ENCODE measurements at places on chromosomes 1 and 21.

DNA sequence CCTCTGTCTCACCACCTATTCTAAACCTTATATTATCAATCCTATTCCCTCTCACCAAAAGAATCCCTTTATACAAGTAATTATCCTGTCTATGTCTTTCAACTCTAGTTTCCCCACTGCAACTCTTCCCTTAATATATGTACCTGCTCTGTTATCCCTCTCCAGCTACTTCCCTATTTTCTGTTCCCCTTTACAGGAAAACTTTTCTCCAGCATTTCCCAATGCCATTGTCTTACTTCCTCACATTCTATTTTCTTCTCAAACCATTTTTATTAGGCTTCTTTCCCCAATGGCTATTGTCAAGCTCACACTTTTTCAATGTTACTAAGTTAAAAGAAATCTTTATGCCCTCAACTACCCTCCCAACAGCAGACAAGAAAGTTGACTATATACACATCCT lies 11.6 kb downstream of the DPYD start:
- DNase-seq = no peak

- no peak for DNase-seq
These were observed 23.4 kb upstream of the ARF1 start for GRCh38 chr1:228058949-228059633.

- DNase-seq = no peak
These were observed 509.8 kb upstream of the ADAMTS5 start for GRCh38 chr21:27476696-27477095.

GRCh38 chr1:170388489-170388888 lies 143.5 kb upstream of the GORAB start:
- DNase-seq = no peak

- DNase-seq = no peak
These were observed 24.8 kb upstream of the EYA3 start for GRCh38 chr1:28113242-28113572.

DNA sequence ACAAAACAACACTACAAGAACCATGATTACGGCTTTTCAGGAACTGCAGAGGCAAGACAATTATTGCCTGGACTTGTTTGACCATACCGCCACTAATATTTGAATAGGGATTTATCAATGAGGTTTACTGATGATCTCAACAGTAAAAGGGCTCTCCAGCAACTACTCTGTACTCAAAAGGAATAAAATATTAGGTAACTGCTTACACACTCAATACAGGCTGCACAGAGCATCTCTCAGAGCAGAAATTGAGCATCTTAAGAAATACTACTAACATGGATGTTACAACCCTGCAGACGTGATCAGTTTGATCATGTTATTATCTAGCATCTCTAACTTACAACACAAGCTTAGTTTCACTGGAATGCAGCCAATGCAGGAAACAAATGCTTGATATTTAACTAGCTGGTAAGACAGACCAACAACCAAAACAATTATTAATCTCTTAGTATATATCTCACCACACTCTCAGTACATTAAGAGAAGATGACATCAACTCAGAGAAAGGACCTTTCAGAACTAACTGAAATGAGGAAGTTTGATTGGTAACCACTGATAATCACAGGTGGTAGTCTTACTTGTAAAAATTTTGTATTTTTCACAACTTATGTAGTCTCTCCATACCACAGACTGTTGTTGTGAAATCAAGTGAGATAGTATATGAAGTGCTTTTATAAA lies 52.2 kb downstream of the PUM1 start:
- no peak for DNase-seq

- DNase-seq = no peak
These were observed 16.5 kb upstream of the TRAPPC10 start for GRCh38 chr21:43995521-43996105.

- DNase-seq = no peak
These were observed 870 bp downstream of the FBXO28 start for GRCh38 chr1:224114787-224115175.

- no peak for DNase-seq
These were observed 30.5 kb downstream of the ZBTB8OS start for GRCh38 chr1:32619701-32620485.

DNA sequence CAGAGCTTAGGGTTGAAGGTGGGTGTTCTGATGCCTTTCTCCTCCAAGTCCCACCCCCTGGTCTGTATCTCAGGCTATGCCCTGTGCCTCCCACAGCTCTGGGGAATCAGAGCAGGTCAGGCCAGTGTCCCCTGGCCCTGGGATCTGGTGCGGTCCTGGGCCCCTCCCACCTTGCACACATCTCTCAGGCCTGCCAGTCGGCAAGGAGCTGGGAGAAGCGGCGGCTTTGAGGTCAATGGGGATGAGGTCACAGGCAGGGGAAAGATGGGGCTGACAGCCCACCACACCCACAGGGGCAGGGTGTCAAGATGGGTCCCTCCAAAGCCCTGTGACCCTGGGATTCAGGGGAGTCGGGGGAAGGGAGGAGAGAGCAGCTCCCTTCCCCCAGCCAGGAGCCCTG lies 65.4 kb upstream of the CASZ1 start:
- no peak for DNase-seq

DNA sequence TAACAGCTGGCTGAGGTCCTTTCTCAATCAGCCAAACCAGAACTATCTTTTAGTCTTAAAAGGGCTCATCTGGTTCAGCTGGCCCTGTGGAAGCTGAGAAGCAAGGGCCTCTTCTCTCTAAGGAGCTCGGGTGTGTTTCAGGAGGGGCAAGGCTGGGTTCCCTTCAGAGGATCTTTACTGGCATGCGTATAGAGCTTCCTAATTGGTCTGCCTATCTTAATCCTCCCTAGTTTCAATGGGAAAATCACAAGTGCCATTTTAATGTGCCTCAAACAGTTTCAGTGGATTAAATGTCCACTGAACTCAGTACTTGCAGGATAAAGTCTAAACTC lies 81.5 kb upstream of the LBR start:
- no peak for DNase-seq

DNA sequence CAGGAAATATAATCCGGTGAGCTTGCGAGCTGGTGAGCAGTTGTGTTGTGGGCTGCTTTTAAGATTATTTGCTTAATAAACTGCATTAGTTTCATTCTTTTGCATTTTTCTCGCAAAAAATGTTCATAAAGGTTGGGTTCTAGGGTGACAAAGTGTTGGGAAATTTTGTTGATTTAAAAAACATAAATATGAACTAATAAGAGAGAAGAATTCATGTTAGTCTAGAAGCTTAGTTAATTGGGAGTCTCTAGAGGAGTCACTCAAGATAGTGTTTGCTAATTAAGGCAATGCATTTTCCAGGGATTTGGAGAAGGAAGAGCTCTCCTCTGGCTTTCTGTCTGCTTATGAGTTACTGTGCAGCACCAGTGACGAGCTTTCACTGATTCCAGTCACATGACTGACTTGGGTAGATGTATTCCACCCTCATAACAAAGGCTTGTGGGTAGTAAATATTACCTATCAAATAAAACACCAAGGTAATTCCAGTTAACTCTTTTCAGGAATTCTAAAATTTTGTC lies 417.0 kb downstream of the PTBP2 start:
- DNase-seq = no peak

- no peak for DNase-seq
These were observed 28.7 kb upstream of the NRDC start for GRCh38 chr1:51907079-51907702.

DNA sequence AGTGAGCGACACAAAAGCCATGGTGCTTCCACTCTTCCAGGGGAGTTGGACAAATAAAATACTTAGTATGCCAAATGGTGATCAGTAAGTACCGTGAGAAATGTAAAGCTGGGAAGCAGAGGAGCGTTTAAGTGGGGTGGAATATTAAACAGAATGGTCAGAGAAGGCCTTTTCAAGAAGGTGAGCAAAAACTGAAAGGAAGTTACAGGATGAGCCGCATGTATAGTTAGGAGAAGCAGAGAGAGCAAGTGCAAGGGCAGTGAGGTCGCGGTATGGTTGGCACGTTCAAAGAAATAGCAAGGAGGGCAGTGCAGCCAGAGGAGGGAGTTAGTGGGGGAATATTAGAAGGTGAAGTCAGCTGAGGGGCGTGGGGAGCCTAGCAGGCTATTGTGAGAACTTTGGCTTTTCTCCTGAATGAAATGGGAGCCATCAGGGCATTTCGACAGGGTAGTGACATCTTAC lies 748 bp upstream of the ATP6V0B start:
- no peak for DNase-seq

GRCh38 chr1:192530254-192530653 lies 45.3 kb upstream of the RGS1 start:
- DNase-seq = no peak

DNA sequence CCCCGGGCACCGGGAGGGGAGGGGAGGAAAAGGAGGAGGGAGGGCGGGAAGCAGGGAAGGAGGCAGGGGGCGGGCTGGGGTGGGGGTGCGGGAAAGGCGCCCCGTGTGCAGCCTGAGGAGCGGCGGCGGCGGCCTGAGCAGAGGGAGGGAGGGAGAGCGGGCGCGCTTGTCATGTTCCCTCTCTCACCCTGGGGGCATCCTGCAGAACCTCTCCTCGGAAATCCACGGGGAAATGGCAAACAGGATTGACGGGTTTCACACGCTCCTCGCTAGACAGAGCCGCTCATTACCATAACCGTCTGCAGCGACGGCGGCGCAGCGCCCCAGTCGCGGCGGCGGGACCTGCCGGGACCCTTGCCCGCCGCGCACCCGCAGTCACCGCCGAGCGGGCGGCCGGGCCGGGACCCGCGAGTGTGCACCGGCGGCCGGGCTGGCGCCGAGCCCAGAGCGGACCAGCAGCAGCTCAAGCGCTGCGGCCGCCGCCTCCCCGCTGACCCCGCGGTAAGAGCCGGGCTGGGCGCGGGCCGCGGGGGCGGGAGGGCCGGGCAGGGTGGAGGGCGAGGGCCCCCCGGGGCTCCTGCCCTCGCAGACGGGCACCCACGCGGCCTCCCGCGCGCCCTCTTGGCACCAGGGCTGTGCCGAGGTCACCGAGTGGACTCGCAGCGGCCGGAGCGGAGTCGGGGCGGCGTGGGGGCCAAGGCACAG lies at the start of gene SERTAD4:
TSS of gene SERTAD4 (plus strand) at position 286 of the 705 bp plus-strand sequence. CDS start 5,165 bp downstream, outside the sequence.
- DNase-seq = no peak

- no peak for DNase-seq
These were observed 35.7 kb upstream of the MTR start for GRCh38 chr1:236759252-236759859.

GRCh38 chr1:158163000-158163947 lies 17.4 kb upstream of the CD1D start:
- no peak for DNase-seq

- no peak for DNase-seq
These were observed 65.2 kb upstream of the KCNE2 start for GRCh38 chr21:34298534-34299167.

- DNase-seq = no peak
These were observed 42.8 kb upstream of the RUNX3 start for GRCh38 chr1:24972915-24973242.

- peak; percentile 61 for DNase-seq
These were observed 200.6 kb downstream of the RGS7 start for GRCh38 chr1:241156231-241156965.

DNA sequence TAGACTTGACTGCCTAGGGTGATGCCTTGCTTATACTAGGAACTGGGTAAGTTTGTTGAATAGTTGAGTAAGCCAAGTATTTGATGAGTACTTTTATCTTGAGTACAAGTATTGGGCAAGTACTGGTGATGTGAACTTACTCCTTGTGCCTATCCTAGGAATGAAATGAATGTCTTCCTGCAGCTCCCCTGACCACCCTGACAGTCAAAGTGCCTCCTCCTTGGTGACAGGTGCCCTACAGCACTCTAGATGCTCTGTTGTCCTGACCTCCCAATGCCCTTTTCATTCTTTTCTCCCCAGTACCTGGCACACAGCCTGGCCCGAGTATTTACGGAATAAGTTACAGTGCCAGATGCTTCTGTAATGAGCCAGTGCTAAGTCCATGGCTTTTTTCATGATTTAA lies 25.5 kb downstream of the PCSK9 start:
- no peak for DNase-seq

DNA sequence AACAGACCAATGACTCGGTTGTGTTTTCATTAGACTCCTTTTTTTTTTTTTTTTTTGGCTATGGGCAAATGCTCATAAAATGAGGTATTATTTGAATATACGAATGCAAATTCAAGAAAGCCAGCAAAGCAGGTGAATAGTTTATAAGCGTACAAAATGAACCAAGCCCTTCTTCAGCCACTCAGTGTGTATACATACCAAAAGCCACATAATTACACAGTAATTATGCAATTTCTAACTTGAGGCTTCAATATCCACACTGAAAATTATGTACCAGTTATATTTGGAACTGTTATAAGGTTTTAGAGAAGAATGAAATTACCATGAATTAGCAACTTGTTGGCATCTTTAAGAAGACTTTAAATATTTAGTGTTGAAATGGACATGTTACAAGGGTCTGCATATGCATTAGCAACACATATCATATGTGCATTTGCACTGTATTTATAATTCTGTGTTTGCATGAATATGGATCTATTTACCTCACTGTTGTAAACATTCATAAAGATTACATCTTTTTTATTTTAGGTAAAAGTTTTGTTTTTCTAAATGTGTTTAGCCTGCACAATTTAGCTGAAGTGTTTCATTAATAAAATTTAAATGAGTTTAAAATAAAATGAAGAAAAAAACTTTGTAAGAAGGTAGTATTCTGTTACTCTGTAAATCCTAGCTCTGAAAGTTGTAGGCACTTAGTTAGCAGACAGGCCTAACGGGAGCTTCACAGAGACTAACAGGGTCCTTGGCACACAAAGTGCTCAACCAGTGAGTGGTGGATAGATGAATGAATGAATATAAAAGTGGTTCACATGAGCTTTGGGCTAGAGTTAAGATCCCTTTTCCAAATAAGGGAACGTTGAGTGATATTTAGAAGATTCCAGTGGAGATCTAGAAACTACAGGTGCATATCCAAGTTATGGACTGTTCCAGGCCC lies 241.0 kb upstream of the NFIA start:
- no peak for DNase-seq

GRCh38 chr1:33152685-33153432 lies 29.0 kb downstream of the TRIM62 start:
- peak; percentile 76 for DNase-seq

- no peak for DNase-seq
These were observed 183.8 kb downstream of the LMX1A start for GRCh38 chr1:165172666-165173065.

DNA sequence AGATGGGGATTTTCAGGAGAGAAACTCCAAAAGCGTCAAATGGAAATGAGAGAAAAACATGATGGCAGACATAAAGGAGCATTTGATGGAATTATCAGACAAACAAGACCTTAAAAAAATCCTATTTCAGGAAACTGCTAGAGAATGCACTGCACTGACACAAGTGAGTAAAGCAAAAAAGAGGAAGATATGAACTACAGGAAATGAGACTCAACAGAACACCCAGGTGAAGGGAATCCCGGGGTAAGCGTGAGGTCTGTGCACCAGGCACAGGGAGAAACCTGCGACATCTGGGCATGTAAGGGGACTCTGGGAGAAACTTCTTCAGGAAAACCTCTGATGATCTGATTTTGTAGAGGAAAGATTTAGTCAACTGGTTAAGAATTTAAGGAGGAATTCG lies 2.8 kb downstream of the TARBP1 start:
- DNase-seq = no peak

DNA sequence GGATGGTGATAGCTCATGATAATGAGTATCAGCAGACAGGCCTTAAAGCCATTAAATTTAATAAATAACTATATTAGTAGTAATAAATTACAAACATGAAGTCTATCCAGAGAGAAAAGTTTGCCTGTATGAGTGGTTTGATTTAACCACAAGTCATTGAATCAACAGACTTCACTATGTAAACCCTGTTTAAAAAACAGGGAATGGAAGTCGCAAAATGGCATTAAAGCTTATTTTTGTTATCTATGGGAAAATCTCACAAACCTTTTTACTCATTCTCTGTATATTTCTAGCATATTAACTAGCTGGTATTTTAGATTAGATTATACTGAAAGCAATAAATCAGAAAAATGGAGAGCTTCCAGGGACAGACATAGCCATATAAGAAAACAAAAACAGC lies 45.3 kb downstream of the SASS6 start:
- DNase-seq = no peak
